ENCODE measurements at places on chromosomes 11 and 22.

- DNase-seq = no peak
Measured at GRCh38 chr11:31793264-31793663, 17.9 kb downstream of the PAX6 start.

- DNase-seq = no peak
Measured at GRCh38 chr11:70948855-70949531, 303.4 kb downstream of the SHANK2 start.

DNA sequence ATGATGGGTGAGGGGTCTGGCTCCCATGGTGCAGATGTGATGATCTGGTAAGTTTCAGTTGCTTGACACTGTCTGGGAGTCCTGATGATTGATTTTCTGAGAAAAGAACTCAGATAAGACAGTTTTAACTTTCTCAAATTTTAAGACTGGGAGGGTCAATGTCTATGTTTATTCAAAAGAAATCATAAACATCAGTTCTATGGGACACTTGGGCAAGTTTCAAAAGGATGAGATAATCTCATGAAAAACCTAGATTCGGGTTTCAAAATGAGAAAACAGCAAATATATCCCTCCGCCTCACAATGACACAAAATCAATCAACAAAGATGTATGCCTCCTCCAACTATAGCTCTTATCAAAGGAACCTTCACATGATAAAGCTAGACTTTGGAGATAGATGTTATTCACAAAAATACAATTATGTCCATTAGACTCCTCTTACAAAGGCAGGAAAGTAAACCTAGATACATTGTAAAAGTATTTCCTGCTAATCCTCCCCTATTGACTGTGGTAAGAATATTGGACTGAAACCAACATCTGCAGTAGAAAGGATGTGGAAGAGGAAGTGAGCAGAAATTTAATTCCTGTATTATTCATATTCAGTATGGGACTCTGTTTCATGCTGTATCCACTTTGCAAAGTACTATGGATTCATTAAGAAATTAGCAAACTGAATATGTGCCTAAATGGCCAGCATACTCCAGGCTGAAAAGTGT, 21.6 kb downstream of the SVIP start:
- DNase-seq = no peak

- DNase-seq = no peak
Measured at GRCh38 chr22:48057116-48057835, 1294.8 kb downstream of the TBC1D22A start.

- no peak for DNase-seq
Measured at GRCh38 chr22:37079668-37080171, 28.2 kb downstream of the KCTD17 start.

DNA sequence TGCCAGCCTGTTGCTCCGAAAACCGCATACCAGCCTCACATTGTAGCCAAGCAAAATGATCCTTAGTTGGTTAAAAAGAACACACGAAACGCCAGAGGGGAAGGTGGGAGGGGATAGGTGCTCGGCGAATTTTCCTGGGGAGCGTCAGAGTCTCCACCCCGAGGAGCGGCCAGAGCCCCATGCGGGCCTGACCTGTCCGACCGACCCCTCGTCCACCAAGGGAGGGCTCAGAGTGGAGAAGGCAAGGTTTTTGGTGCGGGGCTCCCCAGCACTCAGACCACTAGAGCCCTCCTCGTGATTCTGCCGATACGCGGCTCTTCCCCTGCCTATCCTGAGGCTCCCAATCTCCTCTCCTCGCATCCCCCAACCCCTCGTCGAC, 39.6 kb downstream of the DIXDC1 start:
- DNase-seq = no peak

- no peak for DNase-seq
Measured at GRCh38 chr11:59553323-59553722, 42.0 kb downstream of the OR4D9 start.

DNA sequence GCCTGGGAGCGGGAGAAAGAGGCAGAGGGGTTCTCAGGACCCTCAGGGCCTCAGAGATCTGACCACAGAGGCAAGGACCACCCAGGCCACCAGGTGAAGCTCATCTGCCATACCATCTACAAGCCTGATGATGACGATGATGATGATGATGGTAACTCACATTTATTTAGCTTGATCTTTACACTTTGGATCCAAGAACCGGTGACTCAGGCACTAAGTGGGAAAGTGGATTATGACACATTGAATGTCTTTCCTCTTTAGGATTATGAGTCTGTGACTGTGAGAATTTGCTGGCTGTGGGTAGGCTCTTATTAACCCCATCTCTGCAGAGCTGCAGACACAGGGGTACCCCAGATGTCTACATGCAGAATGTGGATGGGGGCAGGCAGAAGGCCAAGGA, 110.3 kb downstream of the DSCAML1 start:
- no peak for DNase-seq

Data from SK-N-MC (cell line).